ENCODE measurements at places on chromosomes 2 and 18. TPM values are rescaled to one million over a fixed set of nuclear protein-coding genes. Genes with fewer than 3 reads are reported as not detected.

DNA sequence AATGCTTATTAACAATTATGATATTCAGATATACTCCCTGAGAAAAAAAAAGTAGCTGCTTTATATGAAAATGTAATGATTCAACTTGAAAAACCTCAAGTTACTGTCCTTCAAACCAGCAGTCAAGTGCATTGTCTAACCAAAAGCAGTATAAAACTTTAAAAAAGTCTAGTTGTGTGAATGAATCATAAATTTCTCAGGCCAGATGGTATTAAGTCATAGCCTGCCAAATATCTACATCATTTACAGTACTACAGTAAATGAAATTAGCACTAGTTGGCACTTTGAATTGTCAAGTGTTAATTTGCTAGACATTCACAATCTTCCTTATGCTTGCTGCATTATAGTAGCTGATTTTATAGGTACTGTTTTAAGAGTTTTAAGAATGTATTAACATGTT is 85.9 kb downstream of the CBLN2 start:
- H3K4me1 ChIP-seq, result no peaks in the 10 kb centered on the region
- H3K4me3 ChIP-seq, result no peak overlapping the region

DNA sequence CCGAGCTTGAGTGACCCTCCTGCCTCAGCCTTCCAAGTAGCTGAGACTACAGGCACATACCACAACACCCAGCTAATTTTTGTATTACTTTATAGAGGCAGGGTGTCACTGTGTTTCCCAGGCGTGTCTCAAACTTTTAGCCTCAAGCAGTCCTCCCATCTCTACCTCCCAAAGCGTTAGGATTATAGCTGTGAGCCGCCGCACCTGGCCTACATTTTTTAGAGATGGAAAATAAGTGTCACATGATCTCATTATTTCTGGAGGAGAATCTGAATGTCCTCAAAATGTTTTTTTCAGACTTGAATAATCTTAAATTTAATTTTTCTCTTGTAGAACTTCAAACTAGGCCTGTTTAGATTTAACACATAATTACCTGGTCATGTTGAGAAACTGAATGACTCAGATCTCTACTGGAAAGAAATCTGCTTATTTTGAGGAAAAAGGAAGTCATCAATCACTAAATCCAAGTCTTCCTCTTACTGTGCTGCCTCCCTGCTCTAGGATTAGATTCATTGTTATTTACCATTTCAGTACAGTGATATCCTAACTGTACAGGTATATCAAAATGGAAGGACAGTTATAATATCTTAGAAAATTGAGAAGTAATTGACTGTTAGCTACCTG is 92.4 kb downstream of the COX7A2L start:
- no peaks in the 10 kb centered on the region for H3K4me1 ChIP-seq
- no peak overlapping the region for H3K27ac ChIP-seq
- no peak overlapping the region for H3K4me3 ChIP-seq
- DNase-seq, result no peak

AQP12A gene
- polyA plus RNA-seq, result not detected

DNA sequence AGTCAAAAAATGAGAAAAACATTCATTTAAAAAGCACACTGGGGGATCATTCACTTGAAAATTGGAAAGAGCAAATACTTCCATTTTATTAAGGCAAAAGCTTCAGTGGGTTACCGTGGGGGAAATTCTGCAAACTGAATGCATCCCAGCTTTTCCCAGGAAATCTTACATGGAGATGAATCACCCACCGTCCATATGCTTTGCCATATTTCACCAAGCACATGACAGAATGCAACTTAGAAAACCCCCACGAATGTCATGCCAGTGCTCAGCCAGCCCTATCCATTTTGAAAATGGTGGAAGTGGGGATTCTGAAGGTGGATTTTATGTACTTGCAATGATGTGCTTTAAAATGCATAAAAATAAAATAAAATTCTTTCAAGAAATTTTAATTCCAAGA is 485.5 kb upstream of the ID2 start:
- H3K27ac ChIP-seq, result no peak overlapping the region
- no peaks in the 10 kb centered on the region for H3K27me3 ChIP-seq
- no peak overlapping the region for H3K4me3 ChIP-seq
- no peak for DNase-seq

DNA sequence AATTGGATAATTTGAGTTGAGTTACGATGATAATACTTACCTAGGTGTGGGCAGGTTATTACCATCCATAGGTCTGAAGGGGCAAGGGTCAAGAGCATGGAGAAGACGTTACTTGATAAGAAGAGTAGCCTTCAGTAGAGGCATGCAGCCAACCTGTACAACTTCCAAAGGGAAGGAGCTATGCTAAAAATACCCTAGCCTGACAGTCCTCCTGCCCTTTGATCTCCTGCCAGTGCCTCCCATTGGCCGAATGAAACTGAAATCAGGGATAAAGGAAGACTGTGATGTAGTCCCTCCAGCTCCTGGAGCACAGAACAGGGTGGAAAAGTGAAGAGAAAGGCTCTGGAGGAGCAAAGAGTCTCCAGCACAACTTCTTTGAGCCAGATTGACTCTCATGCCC is 487.4 kb downstream of the ADCYAP1 start:
- no peaks in the 10 kb centered on the region for H3K36me3 ChIP-seq
- H3K27me3 ChIP-seq, result no peaks in the 10 kb centered on the region
- no peak overlapping the region for H3K4me3 ChIP-seq
- H3K4me1 ChIP-seq, result no peaks in the 10 kb centered on the region

- H3K4me3 ChIP-seq, result no peak overlapping the region
- no peaks in the 10 kb centered on the region for H3K36me3 ChIP-seq
- no peak for DNase-seq
- no peaks in the 10 kb centered on the region for H3K4me1 ChIP-seq
Observed at GRCh38 chr18:55356815-55357214, 231.2 kb downstream of the TCF4 start.

GRCh38 chr18:79515331-79515730 is 119.6 kb downstream of the NFATC1 start:
- H3K36me3 ChIP-seq, result no peaks in the 10 kb centered on the region
- DNase-seq, result no peak
- no peak overlapping the region for H3K4me3 ChIP-seq
- H3K27ac ChIP-seq, result no peak overlapping the region
- H3K4me1 ChIP-seq, result no peaks in the 10 kb centered on the region

DNA sequence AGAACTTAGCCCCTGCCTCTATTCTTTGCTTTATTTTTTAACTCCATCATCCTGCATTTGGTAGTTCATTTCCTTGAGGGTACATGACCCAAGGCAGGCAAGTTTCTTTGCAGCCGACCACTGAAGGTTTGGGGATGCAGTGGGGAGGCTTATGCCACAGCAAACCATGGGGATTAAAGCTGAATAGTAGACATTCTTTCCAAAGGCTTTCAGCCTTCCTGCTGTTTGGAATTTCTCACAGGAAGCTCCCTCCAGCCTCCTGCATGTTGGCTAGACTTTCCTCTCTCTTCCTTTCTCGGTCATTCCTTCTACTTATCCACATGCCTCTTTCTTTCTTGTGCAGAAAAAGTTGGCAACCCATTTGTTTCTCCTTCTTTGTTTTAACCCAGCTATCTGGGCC is 77.3 kb downstream of the SOCS6 start:
- no peaks in the 10 kb centered on the region for H3K27me3 ChIP-seq
- H3K4me3 ChIP-seq, result no peak overlapping the region
- H3K27ac ChIP-seq, result no peak overlapping the region
- H3K4me1 ChIP-seq, result no peaks in the 10 kb centered on the region
- no peak for DNase-seq
- no peaks in the 10 kb centered on the region for H3K36me3 ChIP-seq

TYW5 gene
- 8.3 TPM for polyA plus RNA-seq

- H3K36me3 ChIP-seq, result no peaks in the 10 kb centered on the region
- H3K4me3 ChIP-seq, result no peak overlapping the region
Observed at GRCh38 chr2:10524851-10525572, 76.9 kb upstream of the ODC1 start.

DNA sequence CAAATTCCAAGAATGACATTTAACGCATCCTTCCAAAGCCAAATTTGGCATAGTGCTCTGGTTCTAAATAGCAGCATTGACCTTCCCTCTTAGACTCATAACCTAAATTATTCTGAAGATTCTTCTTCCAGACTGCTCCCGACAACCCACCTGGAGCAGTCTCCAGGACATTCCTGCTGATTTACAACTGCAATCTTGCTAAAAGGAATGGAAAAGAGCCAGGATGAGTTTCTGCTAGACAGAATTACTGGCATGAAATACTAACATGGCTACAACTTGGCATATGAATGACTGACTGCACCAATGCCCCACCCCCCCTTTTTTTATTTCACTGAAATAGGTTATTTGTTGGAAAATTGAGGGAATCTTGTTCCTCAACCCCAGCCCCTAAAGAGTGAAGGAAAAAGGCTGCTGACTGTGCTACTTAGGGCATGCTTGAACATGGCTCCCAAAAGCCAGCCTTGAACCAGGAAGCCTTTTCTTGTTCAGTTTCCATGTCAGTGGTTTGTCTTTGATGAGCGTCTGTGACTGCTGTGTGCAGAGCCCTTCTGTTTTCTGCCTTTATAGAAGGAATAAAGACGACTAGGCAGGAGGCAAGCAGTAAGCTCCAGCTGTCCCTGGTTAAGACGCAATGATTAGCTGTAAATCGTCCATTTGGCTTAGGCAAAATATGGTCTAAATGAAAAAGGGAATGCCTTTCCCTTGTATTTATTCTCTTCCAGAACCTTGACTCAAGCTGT is 47.4 kb upstream of the ITGB6 start:
- no peaks in the 10 kb centered on the region for H3K4me1 ChIP-seq
- H3K27ac ChIP-seq, result no peak overlapping the region
- no peaks in the 10 kb centered on the region for H3K36me3 ChIP-seq
- DNase-seq, result no peak

ADAM23 gene
- polyA plus RNA-seq, result 11.4 TPM

CIB4 gene
- polyA plus RNA-seq, result not detected

DNA sequence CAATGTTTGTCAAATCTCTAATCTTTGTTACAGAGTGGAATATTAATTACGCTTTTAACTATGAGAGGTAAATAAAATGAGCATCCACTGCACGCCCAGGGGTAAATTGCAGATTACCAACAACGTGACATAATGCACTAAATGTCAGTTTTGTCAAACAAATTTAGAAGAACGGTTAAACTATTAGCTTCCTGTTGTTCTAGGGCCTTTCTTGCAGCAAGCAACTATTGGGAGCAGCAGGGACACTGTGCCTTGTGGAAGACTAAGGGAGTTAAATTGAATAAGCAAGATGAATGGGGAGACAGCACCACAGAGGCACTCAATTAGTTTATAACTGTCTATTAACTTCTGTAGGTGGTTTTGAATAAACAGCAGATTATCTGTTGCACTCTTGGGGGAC is 391.0 kb upstream of the RAB12 start:
- H3K4me1 ChIP-seq, result no peaks in the 10 kb centered on the region
- H3K4me3 ChIP-seq, result no peak overlapping the region
- H3K36me3 ChIP-seq, result no peaks in the 10 kb centered on the region
- DNase-seq, result no peak

- H3K4me3 ChIP-seq, result no peak overlapping the region
- peak; percentile 48 for DNase-seq
- no peaks in the 10 kb centered on the region for H3K27me3 ChIP-seq
- peaks cover 17% of the 10 kb centered on the region for H3K4me1 ChIP-seq
Observed at GRCh38 chr2:119338826-119339561, 27.6 kb downstream of the C2orf76 start.

GALM gene
- polyA plus RNA-seq, result 4.0 TPM
